ENCODE measurements at places on chromosomes 4 and X. TPM values are rescaled to one million over a fixed set of nuclear protein-coding genes. Genes with fewer than 3 reads are reported as not detected.

The SSX3 gene
- polyA plus RNA-seq = not detected

DNA sequence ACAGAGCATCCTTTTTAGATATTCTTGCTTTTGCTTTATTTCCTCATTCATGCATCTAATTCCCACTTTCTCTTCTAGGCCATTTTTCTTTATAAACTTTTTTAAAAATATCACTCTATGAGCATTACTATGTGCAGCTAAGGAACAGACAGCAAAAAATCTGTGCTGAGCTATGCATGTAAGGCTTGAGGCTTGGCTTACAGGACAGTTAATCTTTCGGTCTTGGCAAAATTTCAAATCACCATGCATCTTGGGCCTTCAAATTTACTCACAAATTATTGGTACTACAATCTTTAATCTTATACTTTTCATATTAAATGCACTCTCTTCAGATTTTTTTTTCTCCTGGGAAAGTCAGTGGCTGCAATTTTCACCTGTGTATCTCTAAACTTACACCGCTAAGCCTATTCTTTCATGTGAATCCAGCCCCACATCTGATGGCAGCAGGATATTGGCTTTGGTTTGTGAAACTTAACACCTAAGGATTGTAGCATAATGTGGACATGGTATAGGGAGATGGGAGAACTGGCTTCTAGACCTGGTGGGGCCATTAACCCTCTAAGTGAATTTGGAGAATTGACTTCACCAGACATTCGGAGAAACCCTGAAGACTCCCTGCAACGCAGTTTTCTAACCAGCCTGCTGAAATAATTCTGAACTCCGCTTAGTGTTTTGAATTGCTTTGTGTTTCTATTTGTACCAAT is 278.3 kb downstream of the SPRY1 start:
- DNase-seq = no peak

The RNF212 gene
- 6.0 TPM for polyA plus RNA-seq

The CA5B gene
- 3.0 TPM for polyA plus RNA-seq

The SPANXN3 gene
- polyA plus RNA-seq = not detected

The TMEM271 gene
- not detected for polyA plus RNA-seq

DNA sequence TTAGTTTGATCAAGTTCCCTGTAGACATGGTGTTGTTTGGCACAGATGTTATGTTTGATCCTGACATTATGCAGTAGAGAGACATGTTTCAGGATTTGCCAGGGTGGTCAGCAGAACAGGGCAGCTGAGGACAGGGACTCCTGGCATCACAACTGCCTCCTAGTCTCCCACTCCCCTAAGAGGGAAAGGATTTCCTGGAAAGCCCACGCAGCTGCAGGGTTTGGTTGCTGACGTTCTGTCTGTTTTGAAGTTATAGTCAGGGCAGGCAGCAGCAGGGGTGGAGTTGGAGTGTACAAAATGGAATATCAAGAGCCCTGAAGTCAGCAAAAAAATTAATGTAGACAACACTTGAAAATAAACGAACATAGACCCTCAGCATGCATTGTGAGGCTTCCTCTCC is 125.4 kb downstream of the CPE start:
- no peak for DNase-seq

DNA sequence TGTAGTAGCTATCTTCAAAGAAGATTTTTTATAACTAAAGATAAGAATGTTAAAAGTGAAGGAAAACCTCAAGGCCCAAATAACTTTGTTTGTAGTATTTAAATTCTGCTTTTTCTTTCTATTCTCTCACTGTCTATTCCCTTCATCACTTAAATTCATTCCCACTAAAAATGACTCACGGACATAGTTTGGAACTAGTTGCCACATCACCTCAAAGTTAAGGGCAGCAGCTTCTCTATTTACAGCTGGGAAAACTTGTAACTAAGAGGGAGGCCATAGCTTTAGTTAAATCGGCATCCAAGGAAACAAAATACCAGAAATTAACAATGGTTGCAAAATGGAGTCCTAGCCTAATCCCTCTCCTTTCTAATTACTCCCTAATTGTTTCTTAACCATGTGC is 325.4 kb upstream of the MAGEB2 start:
- peak; percentile 53 for DNase-seq

The POLN gene
- polyA plus RNA-seq = 0.91 TPM

- DNase-seq = no peak
Measured at GRCh38 chr4:29861307-29861706, 858.9 kb upstream of the PCDH7 start.

GRCh38 chr4:64158648-64159326 is 250.5 kb downstream of the TECRL start:
- DNase-seq = peak; percentile 65
